ENCODE measurements at places on chromosomes 3 and 15.

DNA sequence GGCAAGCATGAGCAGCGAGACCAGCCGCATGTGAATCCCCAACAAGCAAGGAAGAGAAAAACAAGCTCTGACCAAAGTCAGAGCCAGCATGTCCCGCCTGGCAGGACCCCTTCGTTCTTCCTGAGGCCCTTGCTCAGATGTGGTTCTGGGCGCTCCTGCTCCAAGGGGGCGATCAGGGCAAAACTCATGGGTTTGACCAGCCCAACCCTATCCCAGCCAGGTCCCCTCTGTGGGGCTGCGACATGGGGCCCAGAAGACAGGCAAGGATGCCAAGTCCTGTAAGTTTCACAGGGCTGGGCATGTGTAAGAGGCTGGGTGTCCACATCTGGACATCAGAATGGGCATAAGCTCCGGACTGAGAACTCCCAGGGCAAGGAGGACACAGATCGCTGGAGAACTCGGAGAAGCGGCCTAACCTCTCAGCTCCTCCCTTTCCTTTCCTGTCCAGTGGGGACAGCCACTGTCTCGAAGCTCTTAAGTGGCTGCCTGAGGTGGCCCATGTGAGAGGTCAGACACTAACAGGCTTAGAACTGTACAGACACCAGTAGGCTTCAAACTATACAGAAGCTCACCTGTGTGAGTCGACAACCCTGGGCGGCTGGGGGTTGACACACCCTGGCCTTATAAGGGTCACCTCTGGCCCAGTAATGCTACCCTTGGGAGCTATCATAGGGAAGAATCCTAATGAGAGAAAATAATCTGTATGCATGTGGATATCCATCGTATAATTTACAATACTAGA lies 48.9 kb downstream of the XXYLT1 start:
- DNase-seq: no peak

GRCh38 chr3:108150200-108150599 lies 59.4 kb upstream of the CD47 start:
- no peak for DNase-seq

GRCh38 chr15:70047386-70048197 lies 50.1 kb downstream of the TLE3 start:
- DNase-seq: no peak

GRCh38 chr15:59349680-59350420 lies 22.8 kb downstream of the MYO1E start:
- no peak for DNase-seq

DNA sequence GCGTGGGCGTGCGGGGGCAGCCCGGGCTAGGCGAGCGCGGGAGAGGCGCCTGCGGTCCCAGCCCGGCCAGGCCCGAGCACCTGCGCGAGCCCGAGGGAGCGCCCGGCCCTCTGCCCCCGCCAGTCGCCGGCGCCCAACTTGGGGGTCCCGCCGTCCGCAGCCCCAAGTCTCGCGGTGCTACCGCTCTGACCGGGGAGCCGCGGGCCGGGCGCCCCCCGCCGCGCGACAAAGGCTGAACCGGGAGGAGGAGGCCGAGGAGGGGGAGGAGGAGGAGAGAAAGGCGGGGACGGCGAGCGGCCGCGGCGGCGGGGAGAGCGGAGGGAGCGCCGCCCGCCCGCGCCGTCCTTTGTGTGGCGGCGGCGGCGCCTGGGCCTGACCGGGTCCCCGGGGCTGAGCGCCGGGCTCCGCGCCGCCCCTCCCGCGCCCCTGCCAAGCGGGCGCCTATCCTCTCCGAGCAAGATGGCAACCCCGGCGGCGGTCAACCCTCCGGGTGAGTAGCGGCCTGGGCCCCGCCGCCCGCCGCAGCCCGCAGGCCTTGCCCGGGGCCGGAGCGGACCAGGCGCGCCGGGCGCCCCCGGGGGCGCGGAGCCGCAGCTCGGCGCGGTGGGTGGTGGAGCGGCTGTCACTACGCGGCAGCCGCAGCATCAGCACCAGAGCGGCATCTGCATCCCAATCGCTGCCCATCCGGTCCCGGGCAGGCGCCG lies at the start of gene ARNT2:
ARNT2 (plus strand) TSS at position 326 of the 704 bp plus-strand sequence; CDS start at position 460, 134 bp downstream.
- peak; percentile 55 for DNase-seq

DNA sequence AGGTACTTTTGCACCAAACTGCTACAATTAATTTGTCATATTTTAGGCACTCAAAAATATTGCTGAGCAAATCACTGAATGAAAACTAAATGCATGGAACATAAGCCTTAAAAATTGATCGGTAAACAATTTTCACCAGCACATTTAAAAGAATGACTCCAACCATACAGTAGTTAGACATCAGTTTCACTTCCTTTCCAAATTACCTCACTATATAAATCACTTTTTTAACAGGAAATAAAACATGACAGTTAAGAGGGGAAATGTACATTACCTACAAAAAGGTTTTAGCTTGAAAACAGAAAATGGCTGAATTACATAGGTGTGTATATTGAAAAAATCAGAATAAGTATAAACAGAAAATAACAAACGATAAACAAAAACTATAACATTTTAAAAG lies 108.4 kb downstream of the SERPINI1 start:
- DNase-seq: no peak

DNA sequence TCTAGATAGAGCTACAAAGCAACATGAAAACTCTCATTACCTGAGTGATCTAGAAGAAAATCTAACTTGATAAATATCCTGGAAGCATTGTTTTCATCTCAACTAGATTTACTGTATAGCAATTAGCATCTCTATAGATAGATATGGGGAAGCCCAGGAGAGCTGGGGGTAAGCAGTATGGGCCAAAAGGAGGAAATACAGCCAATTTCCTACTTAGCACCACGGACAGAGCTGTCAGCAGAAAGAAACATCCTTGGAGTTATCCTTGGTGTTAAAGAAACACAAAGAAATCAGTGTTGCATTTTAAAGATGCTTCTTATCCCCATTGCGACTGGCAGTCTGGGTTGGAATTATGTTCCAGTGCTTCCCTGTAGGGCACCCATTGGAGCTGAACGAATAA lies 126.2 kb downstream of the TIGIT start:
- DNase-seq: no peak

GRCh38 chr3:135083756-135084155 lies 288.7 kb downstream of the EPHB1 start:
- no peak for DNase-seq

DNA sequence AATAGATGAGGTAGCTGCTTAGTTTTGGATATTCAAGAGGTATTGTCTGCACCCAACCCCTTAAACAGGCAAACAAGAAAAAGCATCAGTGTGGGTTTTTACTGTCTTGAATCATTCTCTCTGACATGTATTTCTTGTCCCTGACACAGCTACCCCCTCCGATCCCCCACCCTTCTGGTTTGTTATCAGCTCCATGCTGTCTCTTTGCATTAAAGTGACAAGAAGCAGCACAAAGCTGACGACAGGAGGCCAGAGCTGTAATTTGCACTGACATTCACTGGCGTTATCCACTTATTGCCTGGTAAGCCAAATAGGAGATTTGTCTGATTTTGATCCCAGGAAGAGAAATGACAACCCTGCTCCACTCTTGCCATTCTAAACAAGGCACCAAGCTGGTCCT lies 83.3 kb upstream of the SNRK start:
- DNase-seq: no peak

GRCh38 chr3:31629054-31629453 lies 96.3 kb downstream of the STT3B start:
- DNase-seq: no peak

- DNase-seq: no peak
Observed at GRCh38 chr3:47347217-47347801, 33.5 kb upstream of the PTPN23 start.

GRCh38 chr15:73777741-73778140 lies 24.6 kb upstream of the INSYN1 start:
- DNase-seq: no peak

GRCh38 chr3:61463191-61463590 lies 98.2 kb upstream of the PTPRG start:
- no peak for DNase-seq

DNA sequence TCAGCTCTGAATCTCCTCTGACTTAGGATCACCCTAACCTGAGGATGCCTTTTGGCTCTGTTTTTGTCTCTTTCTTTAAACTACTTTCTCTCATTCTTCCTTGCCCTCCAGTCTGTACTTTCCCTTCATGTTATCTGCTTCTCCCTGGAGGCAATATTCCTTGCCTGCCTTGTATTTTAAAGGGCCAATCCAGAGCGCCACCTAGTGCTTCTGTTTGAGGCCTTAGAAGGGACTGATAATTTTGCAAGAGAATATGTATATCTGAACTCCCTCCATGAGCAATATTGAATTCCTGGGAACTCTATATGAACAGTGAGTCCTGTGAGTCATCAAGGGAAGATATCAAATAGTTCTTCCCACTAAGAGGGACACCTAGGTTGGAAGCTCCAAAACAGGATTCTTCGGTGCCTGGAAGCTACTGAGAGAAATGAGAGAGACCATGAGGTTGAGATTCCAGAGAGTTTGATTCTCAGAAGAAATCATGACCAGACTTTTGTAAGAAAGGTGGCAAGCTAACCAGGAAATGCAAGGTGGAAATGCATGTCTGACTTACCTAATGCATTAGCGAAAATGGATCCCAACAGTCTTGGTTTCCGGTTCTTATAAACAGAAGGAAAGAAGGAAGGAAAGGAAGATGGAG lies 203.8 kb upstream of the CD96 start:
- DNase-seq: peak; percentile 62

- no peak for DNase-seq
Observed at GRCh38 chr3:132285620-132285945, 31.6 kb upstream of the ACP3 start.

DNA sequence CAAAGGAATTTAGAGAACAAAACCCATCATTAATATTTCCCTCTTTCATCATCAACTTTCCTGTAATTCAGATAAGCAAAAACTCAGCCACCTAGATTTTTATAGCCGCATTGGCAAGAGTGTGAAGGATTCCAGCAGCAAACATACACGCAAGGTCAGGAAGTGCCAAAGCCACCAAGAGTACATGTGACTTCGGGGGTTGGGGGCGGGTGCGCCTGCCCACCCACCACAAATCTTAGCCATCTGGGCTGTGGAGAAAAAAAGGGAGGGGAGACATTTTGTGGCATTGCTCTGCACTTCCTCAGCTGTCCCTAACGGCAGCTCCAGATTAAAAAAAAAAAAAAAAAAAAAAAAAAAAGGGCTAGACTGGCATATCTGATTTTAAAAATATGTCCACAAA lies 148.4 kb downstream of the TNIK start:
- no peak for DNase-seq

GRCh38 chr3:23324745-23325144 lies 121.6 kb downstream of the UBE2E2 start:
- no peak for DNase-seq

- peak; percentile 52 for DNase-seq
Observed at GRCh38 chr3:13277196-13277813, 142.8 kb downstream of the NUP210 start.

DNA sequence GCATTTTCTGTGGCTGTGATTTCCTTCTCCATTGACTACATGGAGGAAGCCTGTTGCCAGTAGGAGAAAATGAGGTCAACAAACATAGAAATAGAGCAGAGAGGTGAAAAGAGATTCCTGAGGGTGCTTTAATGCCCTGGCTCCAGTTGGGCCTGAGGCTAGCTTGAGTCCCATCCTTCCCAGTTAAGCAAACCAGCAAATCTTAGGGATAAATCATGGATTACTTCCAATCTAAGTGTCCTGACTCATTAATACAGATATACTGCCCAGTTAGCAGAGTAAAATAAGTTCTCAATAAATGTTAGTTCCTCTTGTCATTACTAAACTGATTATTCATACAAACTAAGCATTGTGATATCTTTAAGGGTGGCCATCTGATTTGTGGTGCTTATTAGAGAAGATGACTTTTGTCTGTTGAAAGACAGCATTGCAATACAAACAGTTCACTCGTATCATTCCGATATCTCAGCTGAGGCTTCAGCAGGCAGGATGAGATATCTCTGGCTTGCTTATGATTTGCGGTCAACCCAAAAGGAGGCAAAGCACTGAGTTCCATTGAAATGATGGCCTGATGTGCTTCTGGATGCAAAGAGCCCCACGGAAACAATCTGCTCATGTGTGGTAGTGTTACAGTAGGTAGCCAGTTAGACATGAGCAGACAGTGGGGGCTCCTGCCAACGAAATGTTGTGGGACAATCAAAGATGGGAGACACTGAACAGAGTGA lies 6.6 kb upstream of the STARD5 start:
- DNase-seq: no peak

- peak; percentile 34 for DNase-seq
Observed at GRCh38 chr3:89098964-89099585, 8.3 kb upstream of the EPHA3 start.

- DNase-seq: peak; percentile 81
Observed at GRCh38 chr15:89362203-89363101, 27.8 kb upstream of the POLG start.

GRCh38 chr15:36175741-36176291 lies 403.6 kb upstream of the CDIN1 start:
- DNase-seq: no peak

- DNase-seq: no peak
Observed at GRCh38 chr3:18030371-18030870, 288.0 kb upstream of the TBC1D5 start.

GRCh38 chr15:70248116-70249025 lies 150.7 kb upstream of the TLE3 start:
- peak; percentile 59 for DNase-seq

DNA sequence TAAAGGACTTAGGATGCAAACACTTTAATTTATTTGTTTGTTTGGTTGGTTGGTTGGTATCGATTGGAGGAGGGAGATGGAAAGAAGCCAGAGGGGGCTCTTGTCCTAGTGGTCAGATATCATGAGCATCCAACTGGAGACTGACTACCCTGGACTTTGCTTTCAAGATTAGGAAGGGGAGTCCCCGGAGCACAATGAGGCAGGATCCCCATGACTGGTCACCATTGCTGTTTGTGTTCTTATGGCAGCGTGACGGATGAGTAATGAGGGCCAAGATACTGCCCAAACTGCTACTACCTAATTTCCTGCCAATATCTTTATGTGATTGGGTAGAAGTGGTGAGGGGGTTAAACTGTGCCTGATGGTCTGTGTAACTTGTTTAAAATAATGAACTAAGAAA lies 354.6 kb upstream of the ROPN1 start:
- DNase-seq: no peak

GRCh38 chr3:72220946-72221345 lies 436.0 kb upstream of the PROK2 start:
- no peak for DNase-seq
